NCI-H524 treated with DMSO at 0.1 percent for 48 hours (cell line): ENCODE measurements at places on chromosomes 7 and 10.

DNA sequence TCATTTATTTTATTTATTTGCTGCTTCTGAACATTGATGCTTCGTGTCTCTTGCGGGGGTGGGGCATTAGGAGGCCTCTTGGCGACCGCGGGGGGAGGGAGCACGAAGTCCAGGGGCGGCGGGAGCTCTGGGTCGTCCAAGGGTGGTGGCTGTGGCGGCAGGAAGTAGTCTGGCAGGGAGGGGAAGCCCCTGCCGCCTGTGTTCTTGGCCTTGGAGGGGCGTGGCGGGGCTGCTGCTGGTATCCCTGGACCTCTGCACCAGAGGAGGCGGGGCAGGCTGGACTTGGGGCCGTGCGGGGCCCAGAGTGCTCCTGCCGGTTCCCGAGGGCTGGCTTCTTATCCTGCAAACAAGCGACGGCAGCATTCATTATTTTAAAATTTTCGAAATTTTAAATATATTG lies 70.5 kb upstream of the ABI1 start:
- DNase-seq, result no peak

- DNase-seq, result no peak
Measured at GRCh38 chr7:132672200-132672990, 96.1 kb upstream of the PLXNA4 start.

GRCh38 chr10:61902445-61903220 lies 1.1 kb downstream of the ARID5B start:
- no peak for DNase-seq

GRCh38 chr7:13240349-13240748 lies 552.9 kb downstream of the ARL4A start:
- no peak for DNase-seq

DNA sequence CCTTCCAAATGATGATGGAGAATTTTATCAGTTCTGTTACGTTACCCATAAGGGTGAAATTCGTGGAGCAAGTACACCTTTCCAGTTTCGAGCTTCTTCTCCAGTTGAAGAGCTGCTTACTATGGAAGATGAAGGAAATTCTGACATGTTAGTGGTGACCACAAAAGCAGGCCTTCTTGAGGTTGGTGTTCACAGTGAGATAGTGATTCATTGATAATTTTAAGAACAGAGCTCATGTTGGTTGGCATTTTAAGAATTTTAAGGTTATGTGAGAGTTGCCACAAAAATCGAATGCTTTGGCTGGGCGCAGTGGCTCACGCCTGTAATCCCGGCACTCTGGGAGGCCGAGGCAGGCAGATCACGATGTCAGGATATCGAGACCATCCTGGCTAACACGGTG lies 25.9 kb downstream of the TAX1BP1 start:
- no peak for DNase-seq

- DNase-seq, result no peak
Measured at GRCh38 chr10:45241865-45242520, 73.4 kb downstream of the OR13A1 start.

- DNase-seq, result no peak
Measured at GRCh38 chr7:1676550-1677078, 6.5 kb downstream of the ELFN1 start.

DNA sequence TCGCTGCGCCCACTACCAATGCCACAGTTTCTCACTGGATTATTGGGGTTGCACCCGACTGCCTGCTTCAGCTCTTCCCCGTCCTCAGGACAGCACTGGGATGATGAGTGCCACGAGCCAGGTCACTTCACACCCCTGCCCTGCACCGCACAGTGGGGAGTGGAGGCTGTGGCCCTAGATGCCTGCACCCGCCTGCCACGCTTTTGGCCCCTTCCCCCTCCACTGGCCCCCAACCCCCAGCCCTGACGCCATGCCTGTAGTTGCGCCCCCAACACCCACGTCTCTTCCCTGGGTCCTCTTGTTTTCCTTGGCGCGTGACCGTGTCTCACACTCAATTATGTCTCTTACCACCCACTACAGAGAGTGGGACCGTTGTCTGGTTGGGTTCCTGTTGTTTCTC lies 134.3 kb downstream of the VIPR2 start:
- no peak for DNase-seq

DNA sequence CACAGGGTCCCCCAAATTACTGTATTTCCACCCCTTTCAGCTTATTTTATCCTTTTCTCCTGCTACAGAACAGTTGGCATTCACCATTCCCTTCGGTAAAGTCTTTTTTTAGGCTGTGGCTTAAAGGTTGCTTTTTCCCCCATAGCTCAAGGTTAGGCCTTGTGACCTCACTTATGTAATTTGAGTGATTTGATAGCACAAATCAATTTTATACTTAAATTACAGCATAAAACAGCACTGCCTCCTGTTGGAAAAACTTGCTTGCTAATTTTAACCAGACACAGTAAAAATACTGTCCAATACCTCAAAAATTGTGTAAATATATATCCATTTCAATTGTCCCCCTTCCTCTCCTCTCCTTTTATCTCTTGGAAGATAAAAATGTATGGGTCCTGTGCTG lies 7.1 kb downstream of the GIMAP1 start:
- DNase-seq, result no peak

- DNase-seq, result no peak
Measured at GRCh38 chr7:100413889-100414288, 14.6 kb downstream of the ZCWPW1 start.

DNA sequence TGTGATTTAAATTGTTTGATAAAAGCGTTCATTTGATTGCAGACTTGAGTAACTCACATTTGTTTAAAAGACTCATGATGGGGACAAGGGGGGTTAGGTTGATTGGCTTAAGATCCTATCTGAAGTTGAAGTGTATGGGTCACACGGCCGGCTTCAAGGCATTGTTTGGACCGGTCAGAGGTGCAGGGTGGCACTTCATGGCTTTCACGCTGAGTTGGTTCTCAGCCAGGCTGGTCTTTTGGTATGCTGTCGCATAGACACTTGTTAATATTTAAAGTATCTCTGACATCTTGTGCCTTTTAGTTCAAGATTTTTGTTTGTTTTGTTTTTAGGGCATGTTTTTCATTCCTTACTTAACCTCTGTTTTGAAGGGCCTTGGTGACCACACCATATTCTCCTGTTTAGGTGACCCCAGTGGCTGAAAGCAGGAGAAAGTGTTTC lies 58.1 kb downstream of the CCNY start:
- DNase-seq, result no peak

- no peak for DNase-seq
Measured at GRCh38 chr10:76885816-76886215, 751.8 kb downstream of the KCNMA1 start.

GRCh38 chr10:97707134-97707861 lies 6.2 kb upstream of the MARVELD1 start:
- DNase-seq, result no peak

DNA sequence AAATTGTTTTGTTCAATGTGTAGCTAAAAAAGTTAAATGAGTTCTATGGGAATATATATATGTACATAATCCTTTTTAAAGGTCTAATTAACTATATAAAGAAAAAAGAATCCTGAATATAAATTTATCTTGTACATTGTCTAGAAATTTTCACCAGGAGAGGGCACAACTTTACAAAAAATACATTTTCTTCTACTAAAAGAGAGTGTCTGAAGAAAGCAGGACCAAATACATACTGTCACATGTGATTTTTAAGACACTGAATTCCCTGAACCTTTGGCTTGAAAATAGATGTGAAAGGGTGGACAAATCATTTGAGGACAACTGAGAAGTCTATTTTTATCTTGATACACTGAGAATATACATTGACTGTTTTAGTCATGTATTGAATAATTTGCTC lies 204.3 kb downstream of the DGKB start:
- DNase-seq, result no peak

- DNase-seq, result no peak
Measured at GRCh38 chr10:132970641-132971438, 28.5 kb upstream of the CFAP46 start.

DNA sequence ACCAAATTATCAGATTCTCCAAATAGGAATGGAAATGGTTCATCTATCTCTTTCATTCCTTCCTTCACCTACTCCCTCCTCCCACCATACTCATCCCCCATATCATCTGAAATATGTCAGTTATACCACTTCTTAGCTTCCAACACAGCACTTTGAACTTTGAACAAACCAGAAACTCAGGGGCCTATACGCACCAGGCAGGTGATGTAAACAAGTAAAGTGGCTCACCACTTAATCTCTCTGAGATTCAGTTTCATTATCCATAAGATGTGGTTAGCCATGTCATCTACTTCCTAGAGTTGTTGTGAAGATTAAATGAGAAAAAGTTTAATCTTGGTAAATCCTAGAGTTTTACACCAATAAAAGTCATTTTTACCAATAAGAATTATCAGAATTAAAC lies 65.9 kb upstream of the LRRN3 start:
- no peak for DNase-seq

DNA sequence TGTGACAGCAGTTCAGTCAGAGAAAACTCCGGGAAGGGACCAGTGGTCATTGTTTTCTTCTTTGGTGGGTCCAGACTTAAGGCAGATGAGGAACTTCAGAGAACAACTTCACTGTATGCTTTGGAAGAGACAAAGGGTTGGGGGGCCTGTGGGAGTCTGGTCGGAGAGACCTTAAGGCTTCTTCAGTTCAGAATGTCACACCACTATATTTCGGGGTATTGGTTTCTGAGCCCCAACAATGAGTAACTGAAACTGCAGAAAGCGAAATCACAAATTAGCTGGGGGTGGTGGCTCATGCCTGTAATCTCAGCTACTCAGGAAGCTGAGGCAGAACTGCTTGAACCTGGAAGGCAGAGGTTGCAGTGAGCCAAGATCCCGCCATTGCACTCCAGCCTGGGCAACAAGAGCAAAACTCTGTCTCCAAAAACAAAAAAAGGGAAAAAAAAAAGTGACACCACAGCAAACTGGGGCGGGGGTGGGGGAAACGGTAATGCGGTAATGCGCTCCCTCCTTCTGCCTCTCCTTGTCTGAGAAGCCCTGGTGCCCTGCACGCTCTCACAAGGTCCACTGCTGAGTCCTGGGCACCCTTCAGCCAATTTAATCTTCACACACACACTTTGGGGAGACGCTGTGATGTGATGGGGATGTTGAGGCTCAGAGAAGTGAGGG lies 2.2 kb upstream of the ADIRF start:
- no peak for DNase-seq

DNA sequence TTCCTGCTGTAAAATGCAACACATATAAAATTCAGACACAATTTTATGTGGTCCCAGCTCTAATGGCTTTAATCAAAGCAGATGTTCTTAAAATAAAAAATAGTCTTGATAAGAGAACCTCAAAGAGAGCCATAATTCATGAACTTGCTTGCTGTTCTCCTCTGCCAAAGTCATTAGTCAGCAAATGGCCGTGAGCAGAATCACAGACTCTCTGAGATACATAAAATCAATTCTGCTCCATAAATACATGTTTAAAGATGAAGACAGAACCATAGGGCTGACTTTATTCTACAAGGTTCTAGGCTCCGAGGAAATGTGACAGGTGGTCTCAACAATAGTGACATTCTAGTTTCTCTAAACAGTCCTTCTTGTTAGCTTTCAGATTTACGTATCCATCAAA lies 29.8 kb downstream of the HSPA12A start:
- DNase-seq, result no peak

- DNase-seq, result no peak
Measured at GRCh38 chr7:12754179-12754578, 66.7 kb downstream of the ARL4A start.

GRCh38 chr7:73573791-73574190 lies 4.6 kb downstream of the TBL2 start:
- DNase-seq, result no peak

- no peak for DNase-seq
Measured at GRCh38 chr7:36176697-36177096, 23.6 kb downstream of the EEPD1 start.

GRCh38 chr10:95472304-95473088 lies 88.7 kb downstream of the SORBS1 start:
- DNase-seq, result no peak

- DNase-seq, result no peak
Measured at GRCh38 chr7:2084781-2085505, 147.8 kb downstream of the MAD1L1 start.

DNA sequence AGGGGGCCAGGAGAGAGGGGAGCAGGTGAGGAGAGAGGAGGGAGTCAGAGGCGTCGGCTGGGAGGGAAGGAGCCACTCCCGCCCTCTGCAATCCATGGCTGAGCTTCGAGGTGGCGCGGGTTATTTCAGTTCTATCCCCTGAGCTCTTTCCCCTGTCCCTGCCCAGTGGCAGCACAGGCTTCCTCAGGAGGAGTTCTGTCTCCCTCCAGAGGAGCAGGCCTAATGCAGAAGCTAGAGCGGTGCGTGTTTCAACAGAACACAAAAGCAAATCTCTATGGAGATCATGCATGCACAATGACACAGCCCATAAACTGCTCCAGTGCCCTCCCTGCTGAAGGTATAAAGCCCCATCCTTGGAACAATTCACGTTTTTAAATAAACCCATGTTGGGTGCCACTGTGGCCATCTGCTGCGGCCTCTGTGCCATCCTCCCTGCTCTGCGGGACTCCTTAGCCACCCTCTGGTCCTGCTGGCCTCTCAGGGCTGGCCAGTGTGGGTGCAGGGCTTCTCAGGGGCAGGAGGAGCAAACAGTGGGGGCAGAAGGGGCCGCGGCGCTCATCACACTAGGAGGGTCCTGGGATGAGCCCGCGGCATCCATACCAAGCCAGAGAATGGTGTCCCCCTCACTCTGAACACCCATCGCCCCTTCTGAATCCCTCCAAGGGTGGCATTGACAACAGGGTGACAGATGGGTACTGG lies 192.6 kb upstream of the LYZL2 start:
- DNase-seq, result no peak

GRCh38 chr7:131586259-131586658 lies 29.8 kb upstream of the PODXL start:
- no peak for DNase-seq

DNA sequence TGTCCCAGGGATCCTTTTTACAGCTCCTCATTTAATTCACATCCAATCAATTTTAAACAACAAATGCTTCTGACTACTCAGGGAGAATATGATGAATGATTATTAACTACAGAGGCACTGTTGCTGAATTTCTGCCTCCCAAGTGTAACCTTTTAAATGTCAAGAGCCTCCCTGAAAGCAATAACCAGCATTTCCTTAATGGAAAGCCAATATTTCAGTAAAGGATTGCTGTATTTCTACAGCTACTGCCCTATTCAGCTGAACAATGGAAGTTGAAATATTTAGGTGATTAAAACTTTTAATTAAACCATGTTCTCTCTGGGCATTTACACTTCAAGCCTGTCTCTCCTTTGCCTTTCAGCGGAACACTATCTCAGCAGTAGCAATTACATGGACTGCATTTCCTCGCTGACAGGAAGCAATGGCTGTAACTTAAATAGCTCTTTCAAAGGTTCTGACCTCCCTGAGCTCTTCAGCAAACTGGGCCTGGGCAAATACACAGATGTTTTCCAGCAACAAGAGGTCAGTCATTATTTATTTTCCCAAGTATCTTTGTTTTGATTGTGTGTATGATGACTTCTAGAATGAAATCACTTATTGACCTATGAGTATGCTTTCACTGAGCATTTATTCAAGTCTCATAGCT lies 304.7 kb downstream of the BICC1 start:
- no peak for DNase-seq

GRCh38 chr10:72053690-72054089 lies 34.7 kb downstream of the SPOCK2 start:
- DNase-seq, result no peak

DNA sequence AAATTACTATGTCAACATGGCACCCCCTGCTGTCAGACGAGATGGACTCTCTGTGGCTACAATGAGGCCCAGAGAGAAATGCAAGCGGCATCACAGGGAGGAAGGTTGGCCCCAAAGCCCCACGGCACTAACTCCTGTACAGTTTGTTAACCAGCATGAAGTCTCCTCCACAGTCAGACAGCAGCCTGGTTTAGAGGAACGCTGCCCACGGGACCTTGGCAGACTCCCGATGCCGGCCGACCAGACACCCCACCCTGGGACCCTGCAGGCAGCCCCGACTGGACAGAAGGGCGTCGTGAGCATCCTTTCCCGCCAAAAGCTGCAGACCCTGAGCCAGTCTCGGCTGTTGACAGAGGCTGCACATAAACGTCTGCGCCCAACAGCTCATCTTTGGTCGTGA lies 158.8 kb downstream of the DIP2C start:
- no peak for DNase-seq
